MM.1S (cell line): ENCODE measurements at places on chromosomes 4 and X.
A peak's percentile ranks its signal among the peaks of the same experiment; 100 is the strongest.

- no peaks in the 10 kb centered on the region for H3K27me3 ChIP-seq
- DNase-seq, result no peak
- H3K4me1 ChIP-seq, result no peaks in the 10 kb centered on the region
- H3K27ac ChIP-seq, result no peak overlapping the region
- H3K36me3 ChIP-seq, result no peaks in the 10 kb centered on the region
Observed at GRCh38 chr4:42428036-42428435, 30.7 kb downstream of the SHISA3 start.

DNA sequence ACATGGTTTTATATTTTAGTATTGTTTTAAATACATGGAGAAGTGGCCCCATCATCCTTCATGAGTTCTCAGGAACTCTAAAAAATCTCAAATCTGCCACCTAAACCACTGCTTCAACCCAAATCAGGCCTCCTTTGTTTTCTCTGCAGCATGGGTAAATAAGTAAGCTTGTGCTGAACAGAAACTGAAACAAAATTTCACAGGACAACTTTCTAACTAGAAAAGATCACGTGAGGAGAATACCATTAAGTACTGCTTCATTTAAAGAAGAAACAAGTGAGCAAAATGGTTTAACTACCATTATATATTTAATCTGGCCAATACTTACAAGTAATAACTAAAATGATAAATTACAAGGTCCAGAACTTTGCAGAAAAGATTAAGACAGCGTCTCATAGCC, 2.5 kb downstream of the ARAP2 start:
- no peaks in the 10 kb centered on the region for H3K27me3 ChIP-seq
- H3K4me3 ChIP-seq, result peak overlapping the region; percentile 31; the same call in 1 of the 2 replicates
- H3K36me3 ChIP-seq, result no peaks in the 10 kb centered on the region
- H3K27ac ChIP-seq, result no peak overlapping the region

- no peak overlapping the region for H3K4me3 ChIP-seq
- no peaks in the 10 kb centered on the region for H3K27me3 ChIP-seq
- DNase-seq, result no peak
- no peak overlapping the region for H3K27ac ChIP-seq
- H3K36me3 ChIP-seq, result no peaks in the 10 kb centered on the region
Observed at GRCh38 chr4:43277003-43277402, 384.5 kb downstream of the GRXCR1 start.

- no peak overlapping the region for H3K4me3 ChIP-seq
- H3K27ac ChIP-seq, result no peak overlapping the region
- no peaks in the 10 kb centered on the region for H3K27me3 ChIP-seq
- H3K36me3 ChIP-seq, result no peaks in the 10 kb centered on the region
Observed at GRCh38 chrX:134743091-134743490, 84.8 kb upstream of the PLAC1 start.

GRCh38 chrX:33001107-33001506, 210.2 kb downstream of the DMD start:
- 0 out of 2 replicates have a peak, but pooled peaks cover 4% of the 10 kb centered on the region for H3K4me1 ChIP-seq
- peak overlapping the region; percentile 26; the same call in 1 of the 2 replicates for H3K27ac ChIP-seq
- H3K27me3 ChIP-seq, result no peaks in the 10 kb centered on the region
- H3K4me3 ChIP-seq, result peak overlapping the region; percentile 9; the same call in 1 of the 2 replicates
- peak; percentile 19 for DNase-seq
- H3K36me3 ChIP-seq, result no peaks in the 10 kb centered on the region

DNA sequence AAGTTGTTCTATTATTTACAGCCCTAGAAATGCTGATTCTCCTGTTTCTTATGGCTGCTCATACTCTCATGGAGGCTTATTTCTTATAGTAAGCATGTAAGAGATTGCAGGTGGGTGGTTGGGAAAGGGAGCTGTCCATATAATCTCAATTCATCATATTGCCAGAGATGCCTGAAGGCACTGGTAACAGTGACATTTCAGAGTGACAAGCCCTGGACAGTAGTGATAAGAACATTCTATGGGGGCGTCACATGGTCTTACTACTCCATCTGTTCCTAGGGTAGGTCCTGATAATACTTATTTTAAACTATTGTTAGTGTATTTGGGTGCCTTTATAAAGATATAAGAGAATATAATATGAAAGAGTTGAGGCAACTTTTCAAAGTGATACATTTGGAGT, 171.5 kb downstream of the CFAP299 start:
- DNase-seq, result no peak
- H3K4me1 ChIP-seq, result no peaks in the 10 kb centered on the region
- H3K36me3 ChIP-seq, result no peaks in the 10 kb centered on the region
- no peak overlapping the region for H3K4me3 ChIP-seq
- no peaks in the 10 kb centered on the region for H3K27me3 ChIP-seq

DNA sequence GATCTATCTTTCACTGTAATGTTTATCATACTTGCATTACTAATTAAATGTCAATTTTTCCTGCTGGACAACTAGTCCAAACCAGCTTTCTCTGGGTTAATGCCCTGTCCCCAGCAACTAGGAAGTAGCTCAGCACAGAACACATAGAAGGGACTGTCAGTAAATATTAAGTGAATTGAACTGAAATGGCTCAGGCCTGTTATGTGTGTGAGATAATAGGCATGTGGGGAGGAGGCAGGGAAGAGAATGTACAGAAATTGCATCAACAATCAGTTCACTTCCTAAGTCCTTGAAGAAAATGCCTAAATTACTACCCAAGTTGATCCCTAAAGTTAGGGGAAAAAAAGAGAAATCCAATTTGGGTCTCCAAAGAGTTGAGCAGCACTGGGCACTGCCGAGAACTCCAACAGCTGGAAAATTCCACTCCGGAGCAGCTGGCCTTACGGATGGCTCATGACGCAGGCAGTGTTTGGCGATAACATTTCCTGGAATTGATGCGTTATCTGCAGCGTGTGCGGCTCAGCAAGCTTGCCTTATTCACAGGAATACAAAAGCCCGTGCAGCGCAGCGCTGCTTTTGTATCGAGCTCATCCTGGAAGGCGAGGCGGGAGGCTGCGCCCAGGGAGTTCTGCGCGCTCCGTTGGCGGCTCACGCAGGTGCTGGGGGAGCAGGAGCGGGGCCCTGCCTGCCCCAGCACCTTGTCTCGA, 297.3 kb upstream of the LCORL start:
- H3K27ac ChIP-seq, result no peak overlapping the region
- DNase-seq, result no peak
- H3K4me3 ChIP-seq, result no peak overlapping the region

DNA sequence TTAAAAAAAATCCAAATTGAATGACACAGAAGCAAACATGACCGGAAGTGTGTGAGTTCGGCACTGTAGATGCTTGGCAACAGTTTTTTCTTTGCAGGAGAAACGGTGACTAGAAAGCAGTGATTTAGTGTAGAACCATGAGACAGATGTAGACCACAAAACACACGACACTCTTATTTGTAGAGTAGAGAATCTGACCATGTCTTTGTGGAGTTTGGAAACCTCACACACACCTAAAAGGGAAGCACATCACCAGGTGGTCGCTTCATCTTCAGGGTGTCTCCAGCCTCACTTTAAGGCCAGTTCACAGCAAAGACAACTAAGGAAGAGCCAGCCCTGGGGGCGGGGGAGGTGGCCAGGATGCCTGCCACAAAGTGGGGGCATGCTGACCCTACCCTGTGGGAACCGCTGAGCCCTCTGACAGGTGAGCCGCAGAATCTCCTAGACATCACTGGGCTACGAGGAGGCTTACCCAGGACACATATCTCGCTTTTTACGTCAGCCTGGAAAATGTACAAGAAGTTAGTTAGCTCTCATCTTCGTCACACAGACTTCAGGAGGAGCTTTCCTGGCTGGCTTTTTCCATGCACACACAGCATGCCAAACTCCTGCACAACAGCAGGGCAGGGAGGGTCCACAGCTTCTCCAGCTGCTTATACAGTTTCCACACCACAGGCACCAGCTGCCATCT, 64.4 kb upstream of the PDLIM3 start:
- no peak overlapping the region for H3K27ac ChIP-seq
- no peaks in the 10 kb centered on the region for H3K36me3 ChIP-seq
- H3K4me3 ChIP-seq, result no peak overlapping the region

- H3K27ac ChIP-seq, result no peak overlapping the region
- H3K36me3 ChIP-seq, result no peaks in the 10 kb centered on the region
- H3K27me3 ChIP-seq, result no peaks in the 10 kb centered on the region
- H3K4me1 ChIP-seq, result no peaks in the 10 kb centered on the region
- DNase-seq, result no peak
Observed at GRCh38 chr4:15965325-15965724, 2.4 kb upstream of the FGFBP2 start.

GRCh38 chr4:166064721-166065120, 191.7 kb downstream of the TLL1 start:
- no peak overlapping the region for H3K27ac ChIP-seq
- no peaks in the 10 kb centered on the region for H3K4me1 ChIP-seq
- H3K27me3 ChIP-seq, result no peaks in the 10 kb centered on the region
- H3K36me3 ChIP-seq, result no peaks in the 10 kb centered on the region

DNA sequence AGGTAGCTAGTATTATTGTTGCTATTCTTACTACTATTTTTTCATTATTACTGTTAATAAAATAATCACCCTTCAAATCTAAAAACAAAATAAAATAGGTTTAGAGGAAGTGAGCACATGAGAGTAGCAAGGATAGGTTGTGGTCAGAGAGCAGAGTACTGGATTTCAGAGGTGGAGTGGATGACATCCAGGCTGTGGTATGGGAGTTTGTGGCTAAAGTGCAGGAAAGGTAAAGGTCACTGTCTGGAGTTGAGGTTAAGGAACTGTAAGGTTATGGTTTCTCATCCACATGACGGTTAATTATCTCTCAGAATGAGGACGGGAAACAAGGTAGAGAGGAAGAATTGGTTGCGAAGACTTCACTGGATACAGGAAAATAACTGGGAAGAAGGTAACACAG, 27.7 kb downstream of the STEEP1 start:
- H3K4me1 ChIP-seq, result no peaks in the 10 kb centered on the region
- DNase-seq, result no peak
- H3K4me3 ChIP-seq, result no peak overlapping the region

- no peak overlapping the region for H3K4me3 ChIP-seq
- H3K27me3 ChIP-seq, result no peaks in the 10 kb centered on the region
- no peak for DNase-seq
- no peaks in the 10 kb centered on the region for H3K36me3 ChIP-seq
- no peak overlapping the region for H3K27ac ChIP-seq
- H3K4me1 ChIP-seq, result peaks cover 5% of the 10 kb centered on the region
Observed at GRCh38 chr4:117093571-117093970, 8.2 kb upstream of the TRAM1L1 start.

DNA sequence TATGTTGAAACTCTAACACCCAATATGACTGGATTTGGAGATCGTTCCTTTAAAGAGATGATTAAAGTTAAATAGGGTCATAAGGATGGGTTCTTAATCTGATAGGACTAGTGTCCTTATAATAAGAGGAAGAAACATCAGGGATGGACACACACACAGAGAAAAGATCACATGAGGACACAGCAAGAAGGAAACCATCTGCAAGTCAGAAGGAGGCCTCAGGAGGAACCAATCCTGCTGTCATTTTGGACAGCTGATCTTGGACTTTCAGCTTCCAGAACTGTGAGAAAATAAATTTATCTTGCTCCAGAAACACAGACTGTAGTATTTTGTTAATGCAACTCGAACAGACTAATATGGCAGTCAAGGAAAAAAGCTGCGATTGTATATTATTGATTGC, 631.5 kb downstream of the PCDH7 start:
- H3K4me1 ChIP-seq, result no peaks in the 10 kb centered on the region
- no peak overlapping the region for H3K4me3 ChIP-seq
- DNase-seq, result no peak
- no peak overlapping the region for H3K27ac ChIP-seq
- no peaks in the 10 kb centered on the region for H3K27me3 ChIP-seq
- no peaks in the 10 kb centered on the region for H3K36me3 ChIP-seq

- peaks cover 34% of the 10 kb centered on the region for H3K4me1 ChIP-seq
- H3K27ac ChIP-seq, result peak overlapping the region; percentile 85
- no peaks in the 10 kb centered on the region for H3K27me3 ChIP-seq
- H3K4me3 ChIP-seq, result peak overlapping the region; percentile 56
Observed at GRCh38 chr4:152556283-152556682, 20.4 kb upstream of the FBXW7 start.

DNA sequence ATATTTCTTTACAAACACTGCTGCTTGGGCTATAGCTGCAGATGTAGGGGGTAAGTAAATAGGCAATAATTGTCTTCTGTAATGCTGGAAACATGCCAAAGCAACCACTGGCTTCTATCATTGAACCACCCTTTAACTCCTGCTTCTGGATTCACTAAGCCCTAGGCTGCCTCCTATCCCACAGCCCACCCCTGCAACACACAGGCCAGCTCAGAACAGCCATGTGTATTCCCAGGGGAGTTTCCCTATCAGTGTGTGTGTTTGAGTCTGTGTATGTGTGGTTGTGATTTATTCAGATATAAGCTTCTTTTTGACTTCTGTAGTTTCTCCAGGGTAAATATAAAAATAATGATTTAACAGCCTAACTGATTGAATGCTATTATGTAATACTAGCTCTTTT, 291.3 kb downstream of the PCDH10 start:
- H3K36me3 ChIP-seq, result no peaks in the 10 kb centered on the region
- H3K27me3 ChIP-seq, result no peaks in the 10 kb centered on the region
- H3K27ac ChIP-seq, result no peak overlapping the region
- H3K4me3 ChIP-seq, result no peak overlapping the region
- no peaks in the 10 kb centered on the region for H3K4me1 ChIP-seq
- no peak for DNase-seq

GRCh38 chr4:52954560-52955170, 92.5 kb downstream of the RASL11B start:
- no peaks in the 10 kb centered on the region for H3K36me3 ChIP-seq
- DNase-seq, result no peak
- H3K4me3 ChIP-seq, result no peak overlapping the region

DNA sequence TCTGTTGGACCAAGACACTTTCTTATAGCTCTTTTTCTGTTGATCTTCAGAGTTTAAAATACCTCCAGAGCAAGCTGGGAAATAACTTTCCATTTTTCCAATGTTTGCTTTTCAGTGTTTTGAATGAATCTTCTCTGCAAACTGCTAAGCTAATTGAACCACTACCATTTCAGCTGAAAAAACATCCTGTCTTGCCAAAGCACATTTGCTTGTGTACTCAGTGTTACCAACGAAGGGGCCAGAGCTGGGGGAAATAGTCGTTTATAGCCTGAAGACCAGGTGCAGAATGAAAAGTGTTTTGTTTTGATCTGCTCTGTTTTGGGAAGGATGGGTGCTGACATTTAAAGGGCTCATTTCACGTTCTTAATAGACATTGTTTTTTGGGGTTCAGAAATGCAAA, 88.4 kb upstream of the CLNK start:
- H3K4me3 ChIP-seq, result no peak overlapping the region
- H3K27ac ChIP-seq, result no peak overlapping the region
- H3K36me3 ChIP-seq, result no peaks in the 10 kb centered on the region
- no peaks in the 10 kb centered on the region for H3K4me1 ChIP-seq

GRCh38 chr4:14920237-14920636, 82.0 kb upstream of the CPEB2 start:
- no peak for DNase-seq
- no peaks in the 10 kb centered on the region for H3K27me3 ChIP-seq
- H3K27ac ChIP-seq, result no peak overlapping the region
- no peaks in the 10 kb centered on the region for H3K36me3 ChIP-seq

DNA sequence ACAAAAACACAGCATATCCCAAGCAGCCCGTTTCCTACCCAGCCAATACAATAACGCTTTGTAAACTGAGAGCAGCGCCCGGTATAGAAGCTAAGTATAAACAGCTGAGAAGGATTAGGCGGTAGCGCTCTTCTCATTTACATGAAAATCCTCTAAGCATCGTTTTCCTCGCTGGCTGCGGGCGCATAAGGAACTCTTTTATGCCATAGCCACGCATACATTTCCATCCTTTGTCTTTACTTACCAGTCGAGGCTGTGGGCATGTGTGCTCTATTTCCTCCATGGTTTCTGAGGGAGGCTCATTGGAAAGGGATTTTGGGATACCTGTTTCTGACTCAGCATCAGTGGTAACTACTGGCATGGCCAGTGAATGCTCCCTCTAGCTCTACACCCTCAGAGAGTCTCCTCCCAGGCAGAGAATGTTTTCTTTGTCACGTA, 383 bp downstream of the PCYT1B start:
- H3K27ac ChIP-seq, result peak overlapping the region; percentile 23; the same call in 1 of the 2 replicates
- no peak for DNase-seq
- peak overlapping the region; percentile 60 for H3K4me3 ChIP-seq
- H3K27me3 ChIP-seq, result no peaks in the 10 kb centered on the region
- no peaks in the 10 kb centered on the region for H3K36me3 ChIP-seq
